Stimulated activated CD4-positive, alpha-beta T cell treated with anti-CD3 and anti-CD28 coated beads, Interleukin-15, amount 100 ng/mL, for 24 hours (primary cell): ENCODE measurements at places on chromosomes 2 and 18.

GRCh38 chr18:5238371-5238976 is 41.4 kb upstream of the AKAIN1 start:
- peak; percentile 56 for DNase-seq

- DNase-seq = no peak
These were observed 125.9 kb upstream of the RNF152 start for GRCh38 chr18:62018759-62019041.

- no peak for DNase-seq
These were observed 504.9 kb downstream of the ZEB2 start for GRCh38 chr2:144015036-144015435.

GRCh38 chr2:147173798-147174197 is 671.0 kb upstream of the ACVR2A start:
- no peak for DNase-seq

GRCh38 chr18:61606068-61606660 is 272.9 kb downstream of the CDH20 start:
- no peak for DNase-seq

DNA sequence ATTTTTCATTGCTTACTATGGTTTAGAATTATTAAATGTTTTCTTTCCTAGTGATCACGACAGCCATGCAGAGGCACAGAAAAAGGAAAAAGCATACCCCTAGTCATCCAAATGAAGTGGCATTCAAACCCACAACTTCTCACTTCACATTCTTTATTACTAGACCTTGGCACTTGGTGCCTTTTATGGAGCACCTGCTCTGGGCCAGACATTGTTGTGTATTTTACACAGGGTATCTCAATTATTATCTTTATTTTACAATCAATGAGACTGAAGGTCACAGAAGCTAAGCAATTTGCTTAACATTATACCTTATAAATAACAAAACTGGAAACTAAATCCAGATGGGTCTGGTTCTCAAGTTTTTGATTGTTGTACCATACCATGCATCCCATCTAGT is 235.3 kb downstream of the LRATD1 start:
- DNase-seq = no peak

GRCh38 chr2:48510329-48510728 is 19.6 kb upstream of the STON1 start:
- DNase-seq = no peak

DNA sequence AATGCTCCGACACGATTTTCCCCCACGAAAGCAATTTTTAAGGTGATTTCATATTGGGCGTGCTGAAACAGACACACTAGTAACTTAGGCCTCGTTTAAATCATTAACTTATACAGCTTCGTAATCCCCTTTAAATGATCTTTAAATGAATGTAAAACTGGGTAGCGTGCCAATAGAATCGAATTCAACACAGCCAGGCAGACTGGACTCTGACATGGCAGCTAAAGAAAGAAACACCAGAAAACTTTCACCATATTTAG is 2.4 kb upstream of the ID2 start:
- DNase-seq = no peak

DNA sequence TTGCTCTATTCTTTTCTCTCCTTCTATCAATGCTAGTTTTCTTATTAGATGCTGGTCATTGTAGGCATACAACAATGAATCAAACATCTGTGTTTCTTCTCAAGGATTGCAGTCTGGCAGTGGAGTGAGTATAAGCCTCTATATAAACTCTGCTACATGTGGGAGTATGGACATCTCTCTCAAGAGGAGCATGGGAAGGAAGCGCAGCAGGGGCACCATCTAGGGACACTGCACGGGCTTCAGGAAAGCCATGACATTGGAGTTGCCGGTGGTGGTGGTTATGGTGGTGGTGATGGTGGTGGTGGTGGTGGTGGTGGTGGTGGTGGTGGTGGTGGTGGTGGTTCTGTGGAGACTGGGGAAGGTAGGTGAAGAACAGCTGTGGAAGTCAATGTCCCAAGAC is 462.6 kb downstream of the RNF144A start:
- peak; percentile 9 for DNase-seq

- DNase-seq = no peak
These were observed 182.3 kb downstream of the INO80D start for GRCh38 chr2:205903549-205904129.

GRCh38 chr2:231521-232185 is 32.2 kb downstream of the SH3YL1 start:
- DNase-seq = no peak

GRCh38 chr2:237695201-237695780 is 67.9 kb downstream of the LRRFIP1 start:
- DNase-seq = no peak
